ENCODE measurements at places on chromosomes 5 and 9.

DNA sequence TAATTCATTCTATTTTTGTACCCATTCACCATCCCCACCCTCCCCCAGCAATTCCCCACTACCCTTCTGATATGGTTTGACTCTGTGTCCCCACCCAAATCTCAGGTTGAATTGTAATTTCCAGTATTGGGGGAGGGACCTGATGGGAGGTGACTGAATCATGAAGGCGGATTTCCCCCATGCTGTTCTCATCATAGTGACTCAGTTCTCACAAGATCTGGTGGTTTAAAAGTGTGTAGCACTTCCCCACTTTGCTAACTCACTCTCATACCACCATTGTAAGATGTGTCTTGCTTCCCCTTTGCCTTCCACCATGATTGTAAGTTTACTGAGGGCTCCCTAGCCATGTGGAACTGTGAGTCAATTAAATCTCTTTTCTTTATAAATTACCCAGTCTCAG lies 25.9 kb upstream of the TESK1 start:
- no peak for DNase-seq

DNA sequence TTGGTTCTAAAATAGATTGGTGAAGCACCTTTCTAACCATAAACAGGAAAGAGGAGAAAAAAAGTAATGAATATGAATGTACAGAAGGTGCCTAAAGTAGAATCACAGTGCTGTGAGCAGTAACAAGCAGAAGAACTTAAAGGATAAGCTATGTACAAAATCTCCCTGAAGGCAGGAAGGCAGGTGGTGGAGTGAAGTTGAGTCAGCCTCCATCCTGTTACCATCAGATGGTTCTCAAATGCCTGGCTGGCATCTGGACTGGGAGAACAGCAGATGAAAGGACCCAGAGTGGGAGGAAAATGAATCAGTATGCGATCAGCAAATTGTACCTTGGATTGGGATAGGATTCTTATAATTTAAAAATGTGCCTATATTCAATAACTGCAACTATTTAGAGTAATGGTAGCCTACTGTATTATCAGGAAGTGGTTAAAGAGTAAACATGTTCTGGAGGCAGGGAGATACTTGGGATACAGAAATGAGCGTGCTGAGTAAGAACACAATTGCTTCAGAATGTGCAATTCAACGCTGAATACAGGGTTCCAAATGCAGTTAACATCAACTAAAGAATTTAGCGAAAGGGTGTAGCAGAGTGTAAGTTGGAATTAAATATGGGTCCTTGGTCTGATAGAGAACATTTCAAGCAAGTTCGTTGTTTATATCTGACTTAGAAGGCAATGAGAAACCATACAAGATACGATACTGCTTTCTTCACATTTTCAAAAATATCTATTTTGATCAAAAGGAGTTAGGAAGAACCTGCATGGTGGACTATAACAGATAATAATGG lies 21.1 kb upstream of the FER start:
- DNase-seq: no peak

GRCh38 chr9:134403682-134404301 lies 77.5 kb downstream of the RXRA start:
- DNase-seq: no peak

GRCh38 chr5:140245341-140245740 lies 57.6 kb downstream of the PFDN1 start:
- DNase-seq: no peak

GRCh38 chr5:175689147-175689991 lies 31.5 kb downstream of the HRH2 start:
- no peak for DNase-seq

DNA sequence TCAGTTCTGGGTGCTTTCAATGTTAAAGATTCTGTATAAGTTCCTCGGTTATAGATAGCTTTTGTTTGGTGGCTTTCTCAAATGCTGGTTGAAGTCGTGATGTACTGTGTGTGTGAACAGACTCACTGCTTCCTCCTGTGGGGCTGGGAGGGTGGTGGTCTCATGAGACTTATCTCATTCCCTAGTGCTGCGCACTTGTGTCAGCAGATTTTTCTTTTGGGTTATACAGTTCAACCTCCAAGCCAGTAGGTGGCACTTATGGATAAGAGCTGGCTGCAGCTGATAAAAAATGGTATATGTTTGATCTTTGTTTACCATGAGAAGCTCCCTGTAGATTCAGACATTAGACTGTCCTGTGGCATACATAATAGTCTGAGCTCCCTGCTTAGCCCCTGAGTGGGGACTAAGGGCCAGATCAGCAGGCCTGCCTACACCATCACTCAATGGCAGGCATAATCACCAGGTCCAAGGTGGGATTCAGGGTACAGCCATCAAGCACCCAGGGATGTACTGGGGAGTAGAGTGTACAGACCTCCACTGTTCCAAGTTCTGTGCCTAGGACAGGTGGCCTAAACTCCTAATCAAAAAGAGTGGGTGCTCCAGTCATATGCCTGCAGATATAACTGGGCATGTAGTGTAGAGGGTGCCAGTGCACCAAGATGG lies 174.2 kb downstream of the OXCT1 start:
- no peak for DNase-seq

DNA sequence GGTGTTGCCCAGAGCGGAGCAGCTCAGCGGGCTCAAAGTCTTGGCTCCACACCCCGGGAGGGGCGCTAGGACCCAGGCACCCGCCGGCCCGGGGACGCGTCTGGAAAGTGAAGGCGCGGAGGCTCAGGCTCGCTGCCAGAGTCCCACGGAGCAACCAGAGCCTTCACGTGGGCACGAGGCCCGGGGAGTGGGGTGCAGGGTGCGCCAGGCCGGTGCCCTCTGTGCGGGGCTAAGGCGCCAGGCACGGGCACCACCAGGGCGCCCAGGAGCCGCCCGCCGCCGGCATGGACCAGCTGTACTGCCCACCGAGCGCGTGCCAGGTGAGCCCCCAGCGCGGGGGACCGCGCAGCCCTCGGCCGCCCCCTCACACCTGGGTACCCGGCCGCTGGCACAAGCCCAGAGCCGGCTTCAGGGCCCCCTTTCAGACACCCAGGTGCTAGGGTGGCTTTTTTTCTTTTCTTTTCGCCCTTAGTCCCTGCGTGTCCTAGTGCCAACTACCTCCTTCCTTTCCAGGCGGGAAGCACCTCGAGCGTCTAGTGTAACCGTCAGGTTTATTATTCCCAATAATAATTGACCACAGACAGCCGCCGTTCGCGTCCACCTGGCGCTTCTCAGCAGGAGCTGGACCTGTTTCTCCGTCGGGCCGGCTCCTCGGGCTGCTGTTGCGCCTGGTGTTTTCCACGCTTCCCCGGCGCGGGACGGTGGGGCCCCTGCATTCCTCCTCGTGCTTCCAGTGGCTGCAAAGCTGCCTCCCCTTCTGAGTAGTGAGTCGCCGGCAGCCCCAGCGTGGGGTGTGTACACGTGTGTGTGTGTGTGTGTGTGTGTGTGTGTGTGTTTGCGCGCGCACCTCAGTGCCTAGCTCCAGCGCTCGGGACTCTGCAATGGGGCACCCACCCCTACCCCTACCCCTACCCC lies 30.1 kb upstream of the PDE8B start:
- DNase-seq: no peak

- no peak for DNase-seq
These were observed 100.3 kb downstream of the AOPEP start for GRCh38 chr9:94826644-94827410.

DNA sequence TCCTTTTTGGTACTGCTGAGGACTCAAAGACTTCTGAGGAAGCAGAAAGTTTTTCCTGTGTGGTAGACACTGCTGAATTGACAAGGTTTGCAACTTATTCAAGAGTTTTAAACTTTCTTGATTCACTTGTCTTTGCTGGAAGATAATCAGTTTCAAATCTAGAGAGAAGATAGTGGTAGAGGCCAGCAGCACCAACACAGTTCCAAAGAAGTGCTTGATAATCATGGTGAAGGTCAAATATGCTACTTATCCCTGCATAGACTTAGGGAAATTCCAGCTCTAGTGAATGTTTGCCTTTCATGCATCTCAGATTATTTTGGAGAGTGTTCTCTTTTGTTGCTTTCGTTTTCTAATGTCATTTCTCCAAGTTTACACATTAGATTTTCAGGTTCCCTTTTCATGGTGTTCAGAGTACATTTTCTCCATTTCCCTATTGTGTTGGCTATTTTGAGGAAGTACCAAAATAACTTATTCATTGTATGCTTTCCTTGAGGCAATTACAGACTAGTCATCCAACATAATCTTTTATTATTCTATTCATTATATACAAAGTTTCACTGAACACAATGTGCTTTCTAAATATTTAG lies 550 bp downstream of the IFNE start:
- DNase-seq: no peak

DNA sequence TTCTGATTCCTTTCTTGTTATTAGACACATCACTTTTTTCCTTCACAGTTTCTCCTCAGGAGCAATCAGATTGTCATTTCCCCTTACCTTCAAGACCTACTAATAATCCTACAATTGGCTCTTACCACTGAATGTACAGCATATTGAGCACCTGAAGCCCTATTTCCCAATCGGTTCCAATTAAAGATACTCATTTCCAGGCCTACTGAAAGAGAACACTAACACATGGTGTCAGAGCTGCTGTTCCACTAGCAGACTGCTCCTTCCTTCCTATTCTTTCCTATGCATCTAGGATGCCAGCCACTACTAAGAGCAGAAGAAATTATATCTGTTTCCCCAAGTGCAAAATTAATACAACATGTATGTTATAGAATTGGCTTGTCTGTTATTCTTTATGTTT lies 34.6 kb downstream of the SKIC3 start:
- no peak for DNase-seq

GRCh38 chr5:81819556-81820317 lies 68.8 kb upstream of the SSBP2 start:
- DNase-seq: no peak

Measured in stimulated activated CD8-positive, alpha-beta memory T cell treated with anti-CD3 and anti-CD28 coated beads, Interleukin-4, amount 100 ng/mL, for 4 hours (primary cell).